ENCODE measurements at places on chromosomes 5 and 9. TPM values are rescaled to one million over a fixed set of nuclear protein-coding genes. Genes with fewer than 3 reads are reported as not detected.

The SLCO6A1 gene
- not detected for polyA plus RNA-seq

The CYSRT1 gene
- 2.7 TPM for polyA plus RNA-seq

The LCN6 gene
- 1.4 TPM for polyA plus RNA-seq

The TEX48 gene
- polyA plus RNA-seq: not detected

The MACIR gene
- polyA plus RNA-seq: 4.1 TPM

The PCDHA1 gene
- 0.30 TPM for polyA plus RNA-seq

The ADAMTS2 gene
- polyA plus RNA-seq: 27.4 TPM

The PRR16 gene
- polyA plus RNA-seq: 6.6 TPM
